ENCODE measurements at places on chromosomes 7 and 10.

GRCh38 chr7:90611115-90611514 lies 15.0 kb downstream of the CDK14 start:
- DNase-seq, result no peak

DNA sequence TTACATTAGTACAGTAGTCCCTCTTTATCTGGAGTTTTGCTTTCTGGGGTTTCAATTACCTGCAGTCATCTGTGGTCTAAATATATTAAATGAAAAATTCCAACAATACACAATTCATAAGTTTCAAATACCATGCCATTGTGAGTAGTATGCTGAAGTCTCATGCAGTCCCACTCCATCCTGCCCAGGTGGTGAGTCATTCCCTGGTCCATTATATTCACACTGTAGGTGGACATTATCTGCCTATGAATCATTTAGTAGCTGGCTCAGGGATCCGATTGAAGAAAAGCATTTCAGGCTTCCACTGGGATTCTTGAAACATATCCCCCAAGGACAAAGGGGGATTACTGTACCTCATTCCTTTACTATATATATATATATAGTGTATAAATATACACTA lies 298.2 kb upstream of the GALNT17 start:
- peak; percentile 7 for DNase-seq

GRCh38 chr10:96416643-96417042 lies 57.8 kb upstream of the OPALIN start:
- no peak for DNase-seq

GRCh38 chr10:17407047-17407446 lies 47.3 kb downstream of the ST8SIA6 start:
- no peak for DNase-seq

DNA sequence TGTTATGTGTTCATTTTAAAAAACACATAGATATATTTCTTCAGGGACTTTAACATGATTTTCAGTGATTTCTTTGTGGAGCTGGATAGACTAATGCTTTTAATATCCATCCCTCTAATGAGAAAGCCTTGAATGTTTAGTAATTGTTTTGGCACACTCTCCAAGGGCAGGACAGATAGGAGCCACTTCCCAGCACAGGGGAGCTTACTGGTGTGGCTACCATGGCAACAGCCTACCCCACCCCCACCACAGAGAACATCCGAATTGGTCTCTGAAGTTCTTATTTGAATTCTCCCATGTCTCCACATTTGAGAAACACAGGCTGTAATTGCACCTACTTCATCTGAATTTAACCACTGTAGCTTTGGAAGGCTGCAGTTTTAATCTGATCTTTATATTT lies 87.7 kb downstream of the PRKG1 start:
- no peak for DNase-seq

DNA sequence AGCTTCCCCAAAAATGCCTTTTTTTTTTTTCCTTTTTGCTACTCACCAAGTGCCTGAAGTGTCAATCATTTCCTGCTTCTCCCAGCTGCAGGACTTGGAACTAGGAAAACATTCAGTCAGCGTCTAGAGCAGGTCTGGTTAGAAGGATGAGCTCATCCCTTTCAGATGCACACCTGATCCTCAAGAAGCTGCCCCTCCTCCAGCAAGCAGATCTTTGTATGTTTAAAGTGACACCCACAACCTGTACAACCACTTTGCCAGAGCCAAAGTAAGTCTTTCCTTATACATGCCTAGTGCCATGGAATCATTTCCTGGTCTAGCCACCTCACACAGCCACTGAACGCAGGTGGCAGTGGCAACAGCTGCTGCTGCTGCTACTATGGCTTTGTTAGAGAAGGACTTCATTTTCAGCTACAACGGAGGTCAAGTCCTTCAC lies 10.4 kb upstream of the USP54 start:
- DNase-seq, result no peak

GRCh38 chr10:109456566-109457301 lies 466.6 kb downstream of the XPNPEP1 start:
- DNase-seq, result no peak

DNA sequence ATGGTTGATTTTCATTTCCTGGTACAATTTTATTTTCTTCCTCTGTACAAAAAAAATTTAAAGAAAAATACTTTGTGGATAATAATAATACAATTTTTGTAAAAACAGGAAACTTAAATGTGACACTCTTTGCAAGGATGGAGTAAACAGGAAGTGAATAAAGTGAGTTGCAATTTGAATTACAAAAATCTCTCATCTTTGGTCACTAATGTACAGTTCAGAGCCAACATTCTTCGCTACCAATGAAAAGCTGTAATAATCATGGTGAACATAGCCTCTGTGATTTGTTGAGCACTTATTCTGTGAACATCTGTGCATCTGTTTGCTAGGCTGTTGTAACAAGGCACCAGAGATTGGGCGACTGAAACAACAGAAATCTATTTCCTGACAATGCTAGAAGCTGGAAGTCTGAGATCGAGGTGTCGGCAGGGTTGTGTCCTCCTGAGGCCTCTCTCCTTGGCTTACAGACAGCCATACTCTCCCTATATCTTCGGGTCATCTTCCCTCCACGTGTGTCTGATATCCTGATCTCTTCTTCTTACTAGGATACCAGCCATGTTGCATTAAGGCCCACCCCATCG lies 295.3 kb upstream of the KLF6 start:
- DNase-seq, result no peak

- DNase-seq, result no peak
Observed at GRCh38 chr10:89215511-89215910, 8.4 kb upstream of the CH25H start.

GRCh38 chr10:58820386-58820785 lies 307.7 kb downstream of the BICC1 start:
- DNase-seq, result no peak

DNA sequence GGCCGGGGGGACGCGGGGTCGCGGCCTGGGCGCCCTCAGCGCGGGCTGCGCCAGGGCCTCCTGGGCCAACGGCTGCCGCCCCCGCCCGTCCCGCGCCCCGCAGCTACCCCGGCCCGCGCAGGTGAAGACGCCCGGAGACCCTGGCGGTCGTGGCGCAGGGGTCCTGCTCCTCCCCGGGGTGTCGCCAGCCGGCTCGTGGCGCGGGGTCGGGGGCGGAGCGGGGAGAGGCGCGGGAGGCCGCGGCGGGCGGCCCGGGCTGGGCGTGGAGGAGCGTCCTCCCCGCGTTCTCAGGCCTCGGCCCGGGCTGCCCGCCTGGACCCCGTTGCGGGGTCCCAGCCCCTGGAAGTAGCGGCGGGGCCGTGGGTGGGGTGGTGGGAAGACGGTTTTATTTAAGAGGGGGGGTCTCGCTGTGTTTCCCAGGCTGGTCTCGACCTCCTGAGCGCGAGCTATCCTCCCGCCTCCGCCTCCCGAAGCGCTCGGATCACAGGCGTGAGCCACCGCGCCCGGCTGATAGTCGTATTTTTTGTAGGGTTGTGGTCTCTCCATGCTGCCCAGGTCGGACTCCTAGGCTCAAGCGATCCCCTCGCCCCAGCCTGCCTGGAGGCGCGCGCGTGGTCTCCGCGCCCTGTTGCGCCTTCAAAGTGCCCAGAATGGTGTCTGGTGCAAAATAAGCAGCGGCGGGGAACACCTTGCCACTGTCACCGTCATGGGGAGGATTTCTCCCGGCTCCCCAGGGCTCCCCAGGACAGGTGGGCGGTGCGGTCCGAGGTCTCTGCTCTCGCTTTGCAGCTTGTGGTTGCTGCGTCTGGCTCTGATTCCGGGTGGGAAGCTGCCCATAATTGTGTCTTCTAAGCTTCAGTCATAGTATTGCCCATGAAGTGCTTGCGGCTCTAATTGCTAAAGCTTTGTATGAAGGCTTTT lies 15.3 kb upstream of the SUN1 start:
- DNase-seq, result no peak

GRCh38 chr10:4443419-4443818 lies 382.6 kb upstream of the AKR1E2 start:
- DNase-seq, result no peak

GRCh38 chr7:69020536-69020935 lies 577.7 kb upstream of the AUTS2 start:
- no peak for DNase-seq

- no peak for DNase-seq
Observed at GRCh38 chr7:150964593-150965111, 13.5 kb downstream of the KCNH2 start.

- DNase-seq, result no peak
Observed at GRCh38 chr10:6074489-6075301, 12.5 kb upstream of the IL2RA start.

GRCh38 chr10:4824791-4825310 lies 1.2 kb upstream of the AKR1E2 start:
- DNase-seq, result no peak

DNA sequence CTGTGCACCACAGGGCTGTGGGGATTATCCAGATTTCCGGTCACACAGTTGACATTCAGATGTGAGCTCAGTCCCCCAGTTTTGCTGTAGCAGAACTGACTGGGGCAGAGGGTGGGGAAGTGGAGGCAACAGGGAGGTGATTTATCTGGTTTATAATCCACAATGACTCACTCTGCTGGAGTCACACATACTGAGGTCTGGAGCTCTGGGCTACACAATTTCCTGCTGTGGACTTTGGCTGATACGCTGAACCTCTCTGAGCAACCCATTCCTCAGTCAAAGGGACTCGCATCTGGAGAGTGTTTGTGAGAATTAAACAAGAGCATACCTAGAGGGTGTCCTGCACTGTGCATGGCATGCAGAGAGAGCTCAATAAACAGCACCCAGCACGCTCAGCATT lies 64.8 kb upstream of the PLPP4 start:
- no peak for DNase-seq

DNA sequence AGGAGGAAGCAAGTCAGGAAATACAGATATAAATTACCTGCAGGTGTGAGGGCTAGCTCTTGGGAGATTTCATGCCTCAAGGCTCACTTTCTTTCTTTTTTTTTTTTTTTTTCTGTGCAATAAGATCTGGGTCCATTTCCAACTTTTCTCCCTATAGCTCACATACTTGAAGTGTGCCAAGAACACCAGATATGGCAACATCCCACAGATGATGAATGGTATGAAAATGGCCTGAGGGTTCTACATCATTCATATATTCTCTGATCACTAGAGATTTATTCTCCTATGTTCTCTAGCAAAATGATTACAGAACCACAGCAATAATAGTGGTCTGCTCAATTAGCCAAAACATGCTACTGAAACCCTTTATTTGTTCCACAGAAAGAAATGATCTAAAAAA lies 117.2 kb downstream of the LRRTM3 start:
- DNase-seq, result no peak

DNA sequence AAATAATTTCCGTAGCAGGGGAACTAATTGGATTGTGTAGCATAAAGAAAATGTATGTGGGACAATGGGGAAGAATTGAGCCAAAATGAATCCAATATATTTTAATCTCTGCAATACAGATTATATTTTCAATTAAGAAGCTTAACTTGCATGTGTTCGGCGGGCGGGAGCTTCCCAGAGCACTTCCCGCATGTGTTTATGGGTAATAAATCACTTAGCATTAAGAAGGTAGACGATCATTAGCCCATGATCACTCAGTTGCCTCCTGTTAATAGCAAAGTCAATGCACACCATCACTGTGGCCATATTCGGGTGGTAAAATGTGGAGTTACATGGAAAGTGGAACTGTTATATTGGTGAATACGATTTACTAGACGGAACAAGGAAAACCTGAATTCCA lies 122.9 kb upstream of the INSYN2A start:
- DNase-seq, result no peak

- no peak for DNase-seq
Observed at GRCh38 chr10:96397902-96398301, 39.1 kb upstream of the OPALIN start.

DNA sequence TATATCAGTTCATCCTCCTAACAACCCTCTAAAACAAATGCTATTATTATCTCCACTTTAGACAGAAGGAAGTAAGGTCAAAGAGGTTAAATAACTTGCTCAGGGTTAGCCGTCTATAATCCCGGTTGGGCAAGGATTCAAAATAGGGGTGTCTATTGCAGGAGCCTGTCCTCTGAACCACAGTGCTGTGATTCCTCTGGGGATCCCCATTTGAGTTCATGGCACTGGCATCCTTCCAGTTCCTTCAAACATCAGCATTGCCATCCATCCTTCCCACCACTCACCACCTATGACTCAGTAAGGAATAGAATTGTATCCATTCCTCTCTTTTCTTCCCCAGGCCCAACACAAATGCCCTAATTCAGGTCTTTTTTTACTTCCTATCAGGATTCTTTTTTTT lies 25.6 kb downstream of the HPS6 start:
- no peak for DNase-seq

GRCh38 chr10:120174491-120174890 lies 282.0 kb downstream of the SEC23IP start:
- DNase-seq, result no peak

- no peak for DNase-seq
Observed at GRCh38 chr7:129210256-129210988, 14.4 kb upstream of the AHCYL2 start.

DNA sequence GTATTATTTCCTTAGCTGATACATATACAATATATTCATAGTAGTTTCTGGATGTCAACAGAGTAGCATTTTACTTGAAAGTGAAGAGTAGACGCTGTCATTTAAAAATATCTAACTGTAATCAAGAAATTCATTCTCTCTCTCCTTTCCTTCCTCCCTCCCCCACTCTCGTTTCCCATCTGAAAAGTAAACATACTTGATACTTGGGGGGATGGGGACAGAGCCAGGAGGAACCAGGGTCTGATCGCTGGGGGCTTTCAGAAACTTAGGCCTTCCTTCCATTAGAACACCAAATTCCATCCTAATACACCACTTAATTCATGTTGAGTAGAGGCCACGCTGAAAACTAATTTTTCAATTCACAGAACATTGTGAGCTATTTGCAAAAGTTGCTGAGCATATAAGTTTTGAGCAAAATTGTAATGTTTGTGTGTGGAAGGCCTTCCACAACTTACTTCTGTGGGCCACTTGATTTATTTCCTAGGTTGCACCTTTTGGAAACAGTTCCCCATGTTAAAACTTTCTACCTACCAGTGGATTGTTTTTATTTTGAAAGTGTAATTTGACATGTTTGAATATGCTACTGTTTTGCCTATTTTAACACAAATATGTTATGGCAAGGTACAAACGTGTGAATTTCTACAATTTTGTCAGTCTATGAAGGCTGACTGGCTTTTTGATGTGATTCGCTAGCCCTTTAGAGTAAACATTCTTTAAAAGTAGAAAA lies 35.2 kb downstream of the CNPY1 start:
- DNase-seq, result no peak

- no peak for DNase-seq
Observed at GRCh38 chr10:1368842-1369171, 312.6 kb downstream of the WDR37 start.

- DNase-seq, result no peak
Observed at GRCh38 chr7:75604408-75604807, 112.3 kb downstream of the SPDYE5 start.

- DNase-seq, result no peak
Observed at GRCh38 chr10:71769279-71769823, 4.0 kb downstream of the VSIR start.

- no peak for DNase-seq
Observed at GRCh38 chr10:57218382-57218781, 857.3 kb upstream of the ZWINT start.

- DNase-seq, result no peak
Observed at GRCh38 chr10:86085136-86085535, 281.5 kb downstream of the GRID1 start.

- DNase-seq, result no peak
Observed at GRCh38 chr7:157601530-157601929, 264.7 kb downstream of the DNAJB6 start.

Data from GM04504 (cell line).